AG20443 (cell line): ENCODE measurements at places on chromosomes 13 and 19.

GRCh38 chr19:16824658-16825311, 4.4 kb upstream of the SIN3B start:
- no peak for DNase-seq

GRCh38 chr19:45097776-45098520, 5.0 kb downstream of the PPP1R37 start:
- DNase-seq = peak; percentile 96

DNA sequence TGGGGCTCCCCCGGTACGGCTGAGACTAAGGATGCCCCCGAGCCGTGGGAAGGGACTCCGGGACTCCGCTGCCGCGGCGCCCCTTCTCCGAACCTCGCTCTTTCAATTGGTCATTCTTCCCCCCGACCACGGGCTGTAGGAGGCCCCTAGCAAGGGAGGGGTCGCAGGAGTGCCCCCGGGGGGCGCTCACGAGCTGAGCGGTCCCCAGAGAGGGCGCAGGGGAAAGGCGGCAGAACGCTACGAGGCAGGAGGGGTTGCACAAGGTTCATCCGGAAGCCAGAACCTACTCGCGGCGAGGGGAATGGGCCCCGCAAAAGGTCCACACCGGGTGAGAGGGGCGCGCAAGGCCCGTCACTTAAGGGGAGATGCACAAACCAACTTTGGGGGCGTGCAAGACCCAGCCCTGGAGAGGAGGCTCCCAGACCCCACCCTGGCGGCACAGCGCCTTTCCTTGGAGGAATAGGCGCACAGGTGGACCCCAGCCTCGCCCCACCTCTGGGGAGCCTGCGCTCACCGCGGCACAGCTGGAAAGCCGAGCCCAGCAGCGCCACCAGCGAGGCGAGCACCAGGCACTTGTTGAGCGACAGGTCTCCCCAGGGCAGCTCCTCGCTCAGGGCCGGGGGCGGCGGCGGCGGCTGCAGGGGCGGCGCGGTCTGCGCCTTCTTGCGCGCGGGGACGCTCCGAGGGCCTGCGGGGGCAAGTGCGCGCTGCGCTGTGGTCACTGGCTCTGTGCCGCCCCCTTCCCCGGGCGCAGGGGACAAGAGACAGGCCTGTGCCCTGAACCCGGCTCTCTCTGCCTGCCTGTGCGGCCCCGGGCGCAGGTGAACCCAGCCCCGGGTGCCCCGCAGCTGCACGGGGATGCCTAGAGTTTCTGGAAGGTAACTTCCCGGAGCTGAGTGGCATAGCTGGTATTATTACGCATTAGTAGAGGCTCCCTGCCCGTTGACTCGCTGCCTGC, 2.8 kb downstream of the JSRP1 start:
- no peak for DNase-seq

- no peak for DNase-seq
These were observed 3.6 kb downstream of the HTR2A start for GRCh38 chr13:46893221-46893740.

- DNase-seq = peak; percentile 98
These were observed at the start of gene ZNF677 for GRCh38 chr19:53254411-53255341. Gene ZNF677 (minus strand): TSS chr19:53254873. CDS start chr19:53251550, 3,323 bp downstream.

- DNase-seq = peak; percentile 83
These were observed 6.9 kb downstream of the IL4I1 start for GRCh38 chr19:49889687-49890348.

GRCh38 chr19:36028313-36029041, 4.2 kb downstream of the CLIP3 start:
- DNase-seq = no peak

GRCh38 chr13:110443622-110444225, 117.8 kb downstream of the RAB20 start:
- DNase-seq = no peak
